Nephron progenitor cell (in vitro differentiated cells): ENCODE measurements at places on chromosomes 5 and 9.
A peak's percentile ranks its signal among the peaks of the same experiment; 100 is the strongest.

DNA sequence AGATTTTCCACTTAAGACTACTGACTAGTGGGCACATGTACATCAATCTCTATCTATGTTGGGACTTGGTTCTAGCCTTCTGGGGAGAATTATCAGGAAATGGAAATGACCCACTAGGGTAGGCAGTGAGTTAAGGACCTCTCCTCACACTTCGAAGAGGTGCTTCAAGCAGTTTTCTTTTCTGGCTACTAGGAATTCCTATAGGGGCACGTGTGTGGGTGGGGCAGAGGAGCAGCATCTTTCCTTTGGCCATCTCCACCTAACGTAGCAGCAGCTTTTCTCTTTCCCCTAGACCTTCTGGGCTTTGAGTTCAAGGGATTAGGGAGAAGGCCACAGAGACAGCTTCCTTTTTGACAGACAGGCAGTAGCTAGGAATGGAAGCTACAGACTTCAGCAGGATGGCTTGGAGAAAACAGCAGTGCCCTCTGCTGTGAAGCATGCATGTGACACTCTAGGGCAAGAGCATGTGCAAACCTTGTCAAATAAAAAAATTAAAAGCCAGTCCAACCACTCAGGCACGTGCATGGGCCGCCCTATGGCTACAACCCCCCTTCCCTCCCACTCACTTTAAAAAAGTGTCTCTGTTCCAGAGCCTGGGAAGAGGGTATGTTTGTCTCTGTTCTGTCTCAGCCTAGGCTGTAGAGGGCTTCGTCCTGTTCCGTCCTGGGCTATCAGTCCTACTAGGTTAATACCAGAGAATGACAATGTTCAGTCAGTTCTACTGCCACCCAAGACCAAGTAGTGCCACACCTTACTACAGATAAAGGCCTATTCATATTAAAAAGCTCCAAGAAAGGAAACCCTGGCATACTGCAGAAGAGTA is 8.7 kb upstream of the GFRA3 start:
- DNase-seq = peak; percentile 28

DNA sequence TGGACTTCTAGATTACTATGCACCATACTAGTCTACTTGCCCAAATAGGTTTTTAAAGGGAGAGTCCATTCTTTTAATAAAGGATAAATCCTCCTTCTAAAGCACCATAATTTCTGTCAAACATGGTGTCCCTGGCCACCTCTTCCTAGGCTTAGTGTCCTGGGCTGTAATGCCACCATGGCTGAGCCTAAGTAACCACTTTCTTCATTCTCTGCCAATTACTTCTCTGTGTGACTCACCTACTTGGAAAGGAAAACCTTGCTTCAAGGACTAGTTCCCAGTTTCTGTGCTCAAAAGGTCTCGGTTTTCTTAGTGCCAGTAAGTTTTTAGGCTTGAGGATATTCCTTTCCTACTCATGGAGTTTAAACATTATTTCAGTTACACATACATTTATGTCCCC is 273.4 kb downstream of the DENND1A start:
- DNase-seq = no peak

GRCh38 chr5:66343370-66344071 is 199.4 kb downstream of the SREK1 start:
- DNase-seq = no peak

- no peak for DNase-seq
Measured at GRCh38 chr9:128917151-128917849, 3.5 kb upstream of the PHYHD1 start.

DNA sequence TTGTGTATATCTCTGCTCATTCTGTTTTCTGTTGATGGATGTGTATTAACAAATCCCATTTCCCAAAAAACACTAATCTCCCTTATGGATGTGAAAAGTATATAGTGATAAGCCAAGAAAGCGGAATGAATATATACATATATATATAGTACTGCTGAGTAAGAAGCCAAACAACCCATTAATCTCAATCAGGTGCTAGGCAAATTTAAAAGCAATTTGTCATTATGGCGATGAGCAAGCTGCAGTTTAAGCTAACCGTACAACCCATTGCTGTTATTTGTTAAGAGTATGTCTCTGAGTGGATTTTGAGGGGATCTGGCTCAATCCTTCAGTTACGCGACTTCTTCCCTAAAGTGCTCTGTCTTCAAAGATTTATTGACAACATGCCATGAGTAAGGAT is 640.4 kb upstream of the ARRDC3 start:
- no peak for DNase-seq

GRCh38 chr9:112286926-112287325 is 46.5 kb downstream of the PTBP3 start:
- DNase-seq = no peak

DNA sequence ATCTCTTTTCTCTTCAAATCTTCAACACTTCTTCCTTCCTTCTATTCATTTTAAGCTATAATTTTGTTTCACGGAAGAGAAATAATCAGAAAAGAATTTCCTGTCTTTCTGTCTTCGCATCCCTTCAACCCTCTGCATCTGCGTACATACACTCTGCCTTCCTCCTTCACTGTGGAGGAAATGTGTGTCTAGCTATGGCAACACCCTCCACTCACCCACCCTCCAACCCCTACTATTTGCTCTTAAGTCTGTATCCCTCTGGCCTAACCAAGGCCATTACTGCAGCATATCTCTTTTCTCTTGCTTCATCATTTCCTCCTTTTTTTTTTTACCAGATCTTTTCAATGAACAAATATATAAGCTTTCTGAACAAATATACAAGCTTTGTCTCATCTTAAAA is 105.7 kb upstream of the NUDT12 start:
- no peak for DNase-seq

DNA sequence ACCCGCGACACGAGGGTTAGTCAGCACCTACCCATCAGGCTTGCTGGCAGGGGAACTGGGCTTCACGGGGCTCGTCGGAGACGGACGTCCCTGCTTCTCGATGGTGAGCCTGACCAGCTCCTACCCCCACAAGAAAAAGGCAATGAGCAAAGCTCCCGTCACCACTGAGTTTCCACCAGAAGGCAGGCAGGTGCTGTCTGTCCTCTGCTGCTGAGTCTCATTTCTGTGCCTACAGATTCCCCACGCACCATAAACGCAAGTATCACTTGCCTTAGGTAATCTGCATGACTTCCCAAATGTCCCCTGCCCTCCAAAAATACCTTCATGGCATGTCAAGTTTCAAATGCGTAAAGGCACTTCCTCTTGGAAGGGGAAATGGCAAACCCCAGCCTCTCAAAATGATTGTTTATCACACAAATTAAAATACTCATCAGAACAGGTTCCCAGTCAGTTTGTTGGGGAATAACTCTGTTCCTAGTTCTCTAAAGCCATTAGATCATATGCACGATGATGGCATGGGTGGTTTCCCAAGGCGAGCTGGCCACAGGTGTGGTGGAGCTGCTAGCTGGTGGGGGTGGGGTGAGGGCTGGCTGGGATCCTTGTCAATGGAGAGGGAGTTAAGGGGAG is 85.0 kb downstream of the PRRT1B start:
- DNase-seq = no peak

DNA sequence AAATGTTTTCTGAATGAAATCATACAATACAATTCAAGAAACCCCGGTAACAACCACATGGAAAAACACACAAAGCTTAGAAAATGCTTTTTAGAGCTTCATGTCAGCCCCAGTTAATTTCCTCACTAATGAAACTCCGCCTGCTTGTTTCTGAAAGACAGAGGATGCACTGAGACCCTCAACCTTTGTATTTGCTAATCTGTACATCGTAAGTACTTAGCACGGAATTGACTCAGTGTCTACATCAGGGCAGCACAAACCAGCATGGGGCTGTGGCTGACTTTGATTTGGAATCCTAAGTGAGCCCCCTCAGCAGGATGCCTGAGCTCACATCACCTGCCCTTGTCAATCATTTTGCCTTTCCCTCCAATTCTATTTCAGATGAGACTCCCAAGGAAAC is 499.1 kb upstream of the MPDZ start:
- no peak for DNase-seq

GRCh38 chr5:139667730-139668063 is 19.5 kb downstream of the CXXC5 start:
- DNase-seq = no peak

DNA sequence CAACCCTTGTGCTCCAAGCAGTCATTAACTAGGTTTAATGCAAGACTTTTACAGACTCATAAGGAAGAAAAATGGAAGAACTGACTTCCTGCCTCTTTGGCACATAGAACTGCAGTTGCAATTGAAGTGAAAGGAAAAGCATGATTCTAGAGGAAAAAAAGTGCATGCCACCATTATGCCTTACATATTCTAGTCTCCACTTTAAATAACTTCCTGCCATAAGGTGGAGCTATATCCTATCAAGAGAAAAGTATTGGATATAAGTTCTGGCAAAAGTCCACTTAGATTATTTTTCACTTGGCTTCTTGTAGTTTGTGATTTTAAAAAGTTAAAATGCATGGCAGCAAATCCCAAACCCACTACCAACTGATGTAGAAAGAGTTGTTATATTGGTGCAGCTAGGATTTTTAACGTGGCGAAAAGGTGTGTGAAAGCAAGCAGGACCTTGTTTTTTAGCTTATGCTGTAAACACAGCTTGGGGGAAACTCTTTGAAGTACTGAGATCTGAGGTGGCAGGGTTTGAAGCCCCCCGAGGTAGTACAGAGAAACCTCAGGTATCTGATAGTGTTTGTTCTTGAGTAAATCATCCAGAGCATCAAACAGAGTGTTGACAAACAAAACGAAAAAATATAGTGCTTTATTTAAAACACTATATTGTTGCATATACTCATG is 117.9 kb downstream of the ANXA1 start:
- DNase-seq = no peak

GRCh38 chr5:141681695-141682641 is at the start of gene ARAP3:
TSS of gene ARAP3 (minus strand) at chr5:141682230. CDS start at chr5:141680486, 1,744 bp downstream.
- DNase-seq = peak; percentile 73
